ENCODE measurements at places on chromosomes 1 and 21. TPM values are rescaled to one million over a fixed set of nuclear protein-coding genes. Genes with fewer than 3 reads are reported as not detected.

GRCh38 chr1:159492575-159493323 lies 43.1 kb downstream of the OR10J5 start:
- no peak for DNase-seq

DNA sequence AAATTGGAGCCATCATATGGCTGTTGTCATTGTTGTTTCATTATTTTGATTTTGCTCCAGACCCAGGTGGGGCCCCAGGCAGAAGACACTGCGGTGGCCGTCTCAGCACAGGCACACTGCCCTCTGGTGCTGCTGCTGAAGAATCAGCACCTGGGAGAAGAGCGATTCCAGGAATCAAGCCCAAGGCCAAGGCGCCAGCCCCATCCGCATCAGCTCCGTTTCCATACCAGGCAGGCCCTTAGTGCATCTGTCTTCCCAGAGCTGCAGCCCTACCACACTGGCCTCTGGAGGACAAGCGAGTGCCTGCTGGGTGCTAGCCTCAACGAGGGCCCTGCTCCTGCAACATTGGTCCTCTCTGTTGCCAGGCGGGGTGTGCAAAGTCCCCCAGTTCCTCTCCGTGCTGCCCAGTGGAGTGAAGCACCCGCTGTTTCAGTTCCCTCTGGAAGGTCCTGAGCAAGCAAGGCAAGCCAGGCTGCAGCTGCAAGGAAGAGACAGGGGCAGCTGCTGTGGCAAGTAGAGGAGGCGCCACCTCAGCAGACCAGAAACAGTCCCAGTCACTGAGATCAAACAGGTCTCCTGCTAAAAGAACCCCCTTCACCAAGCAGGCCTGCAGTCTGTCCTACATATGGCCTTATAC lies 5.2 kb downstream of the GRIK3 start:
- DNase-seq, result no peak

- DNase-seq, result no peak
Measured at GRCh38 chr1:89790592-89790991, 30.2 kb upstream of the LRRC8D start.

Gene EYA3
- 9.4 TPM for total RNA-seq

- no peak for DNase-seq
Measured at GRCh38 chr1:112748396-112748795, 33.3 kb upstream of the PPM1J start.

All from pancreas (tissue), 10 donors.